Frontal cortex (tissue), 4 donors: ENCODE measurements at places on chromosomes 13 and 19.

DNA sequence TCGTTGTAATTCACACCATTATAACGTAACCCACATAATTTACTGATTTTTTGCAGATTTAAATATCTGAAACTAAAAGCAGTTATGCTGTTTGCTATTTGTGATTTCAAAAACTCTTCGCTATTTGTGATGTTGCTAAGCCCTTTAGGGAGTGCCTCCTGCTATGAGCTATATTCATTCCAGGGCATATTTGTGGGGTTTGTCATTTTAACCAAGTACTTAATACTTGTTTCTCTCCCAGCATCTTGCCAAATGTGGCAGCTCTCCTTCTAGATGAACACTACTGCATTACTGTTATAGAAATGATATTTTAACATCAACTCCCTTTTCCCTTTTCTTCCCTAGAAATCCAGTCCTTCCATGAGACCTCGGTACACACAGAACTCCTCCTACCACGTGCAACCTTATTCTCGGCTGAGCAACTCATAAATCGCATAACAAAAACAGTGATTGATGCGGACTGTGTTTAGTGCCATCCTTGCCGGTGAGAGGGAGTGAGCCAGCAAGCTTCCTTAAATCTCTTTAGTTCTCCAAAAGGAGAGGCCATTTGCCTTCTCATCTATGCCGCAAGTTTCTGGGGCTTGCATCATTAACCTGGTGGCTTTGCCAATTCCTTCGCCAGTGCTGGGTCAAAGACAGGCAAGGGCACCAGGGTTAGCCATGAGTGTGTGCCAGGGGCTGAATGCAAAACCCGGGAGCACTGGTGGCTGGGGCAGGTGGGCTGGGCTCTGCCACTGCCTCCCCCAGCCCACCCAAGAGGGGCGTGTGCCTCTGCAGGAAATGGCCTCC, 33.4 kb downstream of the RFX2 start:
- no peak for DNase-seq

DNA sequence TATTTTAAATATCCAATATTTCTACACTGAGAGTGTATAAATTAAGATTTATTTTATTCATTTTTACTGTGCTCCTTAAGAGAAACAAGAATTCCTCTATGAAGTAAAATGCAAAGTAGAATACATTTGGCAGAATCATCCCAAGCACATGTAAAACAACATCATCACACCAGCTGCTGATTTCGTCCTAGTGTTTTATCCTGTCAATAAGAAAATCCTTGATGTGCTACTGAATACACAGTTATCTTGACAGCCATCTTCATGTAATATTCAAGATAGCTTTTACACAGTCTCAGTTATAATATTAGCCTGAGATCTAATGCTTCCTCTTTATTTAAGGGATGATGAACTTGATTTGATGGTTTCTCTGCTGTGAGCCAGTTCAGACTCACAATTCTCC, 282.4 kb downstream of the MZT1 start:
- no peak for DNase-seq

GRCh38 chr19:11451871-11452619, 16.6 kb downstream of the PRKCSH start:
- DNase-seq = peak; percentile 47

DNA sequence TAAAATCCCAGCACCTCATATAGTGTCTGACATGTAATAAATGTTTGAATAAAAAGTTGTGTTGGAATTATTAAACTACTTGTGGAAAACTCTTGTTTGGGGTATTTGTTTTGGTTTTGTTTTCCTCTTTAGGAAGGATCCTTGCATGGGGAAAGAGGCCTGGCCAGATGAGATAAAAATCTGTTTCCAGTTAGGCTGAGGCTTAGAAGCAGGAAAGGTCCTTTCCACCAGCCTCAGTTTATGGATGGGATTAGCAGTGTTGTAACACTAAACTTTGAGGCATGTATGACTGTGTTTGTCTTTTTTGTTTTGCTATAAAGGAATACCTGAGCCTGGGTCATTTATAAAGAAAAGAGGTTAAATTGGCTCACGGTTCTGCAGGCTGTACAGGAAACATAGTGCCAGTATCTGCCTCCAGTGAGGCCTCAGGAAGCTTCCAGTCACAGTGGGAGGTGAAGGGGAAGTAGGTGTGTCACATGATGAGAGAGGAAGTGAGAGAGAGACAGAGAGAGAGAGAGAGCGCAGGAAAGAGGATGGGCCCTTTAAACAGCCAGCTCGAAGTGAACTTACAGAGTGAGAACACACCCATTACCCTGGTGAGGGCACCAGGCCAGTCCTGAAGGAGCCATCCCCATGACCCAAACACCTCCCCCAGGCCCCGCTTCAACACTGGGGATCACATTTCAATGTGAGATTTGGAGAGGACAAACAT, 21.6 kb downstream of the SPATA13 start:
- no peak for DNase-seq

DNA sequence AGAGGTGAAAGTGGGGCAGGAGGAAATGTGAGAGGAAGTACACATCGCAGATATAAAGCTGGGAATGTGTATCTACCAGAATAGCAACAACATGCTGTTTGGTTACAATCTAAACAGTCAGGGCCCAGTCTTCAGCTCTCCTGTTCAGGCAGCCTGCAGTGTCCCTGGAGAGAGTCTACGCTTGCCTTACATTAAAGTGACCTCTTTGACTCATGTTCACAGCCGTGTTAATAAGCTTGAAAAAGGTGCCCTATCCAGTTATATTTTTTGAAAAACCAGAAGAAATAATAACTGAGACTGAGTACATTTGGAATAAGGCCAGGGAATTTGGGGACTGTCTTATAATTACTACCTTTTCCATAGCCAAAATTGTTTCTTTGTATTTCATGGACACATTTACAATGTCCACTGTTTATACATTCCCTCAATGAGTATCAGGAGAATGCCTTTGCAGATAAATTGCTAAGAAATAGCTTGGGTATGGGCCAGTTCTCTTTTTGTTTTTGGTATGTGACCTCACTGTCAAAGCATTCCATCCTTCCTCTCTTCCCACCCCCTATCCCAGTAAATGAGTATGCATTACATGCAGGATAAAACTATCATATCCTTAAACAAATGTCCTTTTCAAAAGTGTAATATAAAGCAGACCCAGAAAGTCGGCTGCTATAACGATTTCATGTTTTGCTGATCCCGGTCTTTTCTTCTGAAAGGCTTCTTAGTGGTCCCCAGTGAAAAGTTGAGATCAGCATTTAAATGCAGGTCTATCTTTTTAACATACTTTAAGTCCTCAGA, 82.6 kb downstream of the PCDH9 start:
- DNase-seq = no peak

DNA sequence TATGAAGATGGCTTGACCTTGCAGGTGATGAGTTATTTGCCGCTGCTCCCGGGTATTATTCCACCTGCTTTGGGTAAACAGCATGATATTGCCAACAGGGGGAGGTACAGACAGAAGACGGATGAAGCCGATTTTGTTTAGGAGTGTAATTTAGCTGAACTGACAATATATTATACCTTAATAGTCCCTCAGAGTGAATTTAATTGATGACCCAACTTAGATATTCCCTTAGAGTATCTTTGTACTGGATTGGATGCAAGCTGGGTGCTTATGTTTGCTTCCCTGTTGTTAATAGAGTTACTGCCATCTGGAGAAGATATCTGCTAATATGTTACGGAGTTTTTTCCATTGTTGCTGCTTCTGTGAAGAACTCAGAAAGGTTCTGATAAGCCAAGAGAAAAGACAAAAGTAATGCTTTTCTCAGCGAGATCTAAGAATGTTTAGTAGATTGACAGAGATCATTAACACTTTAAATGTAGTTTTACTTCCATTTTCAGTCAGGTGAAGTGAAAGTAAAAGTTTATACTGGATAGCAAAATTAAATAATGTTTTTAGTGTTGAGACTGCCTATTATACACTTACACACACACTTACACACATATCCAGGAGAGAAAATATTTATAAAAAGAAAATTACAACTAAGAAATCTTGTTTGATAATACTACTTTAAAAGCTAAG, 2220.8 kb upstream of the PCDH20 start:
- no peak for DNase-seq

GRCh38 chr13:40688781-40689180, 22.3 kb upstream of the FOXO1 start:
- no peak for DNase-seq

DNA sequence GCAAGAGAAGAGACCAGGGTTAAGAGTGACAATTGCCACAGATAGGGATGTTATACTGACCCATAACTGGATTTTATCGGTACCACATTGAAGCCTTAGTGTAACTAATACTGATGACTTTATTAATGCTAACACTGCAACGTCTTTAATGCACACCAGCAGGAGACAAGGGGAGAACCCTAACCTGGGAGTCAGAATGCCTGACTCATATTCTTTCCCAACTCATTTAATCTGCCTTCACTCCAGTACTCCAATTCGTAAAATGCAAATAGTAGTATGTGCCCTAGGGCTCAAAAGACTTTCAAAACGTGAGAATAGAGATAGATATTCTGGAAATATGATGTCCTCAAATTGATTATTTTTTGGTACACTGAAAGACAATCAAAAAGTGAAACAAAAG, 62.4 kb downstream of the GPC6 start:
- DNase-seq = no peak

GRCh38 chr19:4007021-4007835, at the start of gene PIAS4:
TSS of gene PIAS4 (plus strand) at chr19:4007736. CDS start at chr19:4007761, 25 bp downstream.
- DNase-seq = peak; percentile 99

DNA sequence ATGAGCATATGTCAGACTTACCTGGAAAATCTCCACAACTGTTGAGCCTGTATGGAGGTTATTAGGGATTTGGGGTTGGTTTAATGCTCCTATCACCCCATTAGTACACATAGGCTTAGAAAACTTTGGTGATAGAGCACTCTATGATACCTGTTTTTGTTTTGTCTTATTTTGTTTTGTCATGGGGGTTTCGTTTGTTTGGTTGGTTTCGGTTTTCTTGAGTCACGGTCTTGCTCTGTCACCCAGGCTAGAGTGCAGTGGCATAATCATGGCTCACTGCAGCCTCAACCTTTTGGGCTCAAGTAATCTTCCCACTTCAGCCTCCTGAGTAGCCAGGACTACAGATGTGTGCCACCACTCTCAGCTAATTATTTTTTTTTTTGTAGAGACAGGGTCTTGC, 70.0 kb downstream of the MZT1 start:
- DNase-seq = no peak

DNA sequence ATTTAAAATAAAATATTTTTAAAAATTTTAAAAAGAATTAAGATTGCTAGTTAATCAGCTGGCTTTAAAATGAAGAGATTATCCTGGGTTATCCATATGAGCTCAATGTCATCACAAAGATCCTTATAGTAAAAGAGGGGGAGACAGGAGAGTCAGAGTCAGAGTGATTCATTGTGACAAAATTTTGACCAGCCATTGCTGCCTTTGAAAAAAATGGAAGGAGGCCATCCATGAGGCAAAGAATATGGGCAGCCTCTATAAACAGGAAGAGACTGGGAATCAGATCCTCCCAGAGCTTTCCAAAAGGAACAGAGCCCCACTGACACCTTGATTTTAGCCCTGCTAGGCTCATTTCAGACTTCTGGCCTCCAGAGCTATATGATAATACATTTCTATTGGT, 9.3 kb upstream of the RUBCNL start:
- no peak for DNase-seq

DNA sequence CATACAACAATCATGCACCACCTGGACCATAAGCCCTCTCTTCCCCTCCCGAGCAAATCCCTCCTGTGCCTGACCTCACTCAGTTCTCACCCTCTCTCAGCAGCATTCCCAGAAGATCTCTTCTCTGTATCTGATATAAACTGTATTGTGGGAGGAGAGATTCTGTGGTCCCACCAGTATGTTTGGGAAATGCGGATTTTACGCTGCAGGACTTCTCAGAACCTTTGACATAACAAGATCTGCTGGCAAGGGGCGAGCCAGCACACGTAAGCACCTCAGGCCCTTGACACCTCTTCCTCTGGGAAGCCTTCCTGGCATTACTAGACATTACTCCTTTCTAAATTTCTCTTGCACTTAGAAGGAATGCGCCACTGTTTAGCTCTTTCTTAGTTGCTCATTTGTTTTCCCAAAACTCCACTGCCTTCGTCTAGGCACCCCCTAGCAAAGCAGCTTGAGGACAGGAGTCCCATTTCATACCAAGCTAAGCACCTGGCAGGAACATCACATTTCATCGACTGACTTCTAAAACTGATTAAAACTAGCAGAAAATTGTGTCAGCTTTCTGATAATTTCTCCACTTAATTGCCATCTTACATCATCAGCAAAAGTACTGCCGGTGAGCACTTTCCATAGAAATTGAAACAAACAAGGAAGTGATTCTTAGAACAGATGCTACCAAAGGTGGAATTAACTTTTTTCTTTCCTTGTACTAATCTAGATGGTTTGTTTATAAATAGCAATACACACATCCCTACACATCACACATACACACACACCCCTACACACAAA, 63.2 kb downstream of the CCDC70 start:
- DNase-seq = no peak

DNA sequence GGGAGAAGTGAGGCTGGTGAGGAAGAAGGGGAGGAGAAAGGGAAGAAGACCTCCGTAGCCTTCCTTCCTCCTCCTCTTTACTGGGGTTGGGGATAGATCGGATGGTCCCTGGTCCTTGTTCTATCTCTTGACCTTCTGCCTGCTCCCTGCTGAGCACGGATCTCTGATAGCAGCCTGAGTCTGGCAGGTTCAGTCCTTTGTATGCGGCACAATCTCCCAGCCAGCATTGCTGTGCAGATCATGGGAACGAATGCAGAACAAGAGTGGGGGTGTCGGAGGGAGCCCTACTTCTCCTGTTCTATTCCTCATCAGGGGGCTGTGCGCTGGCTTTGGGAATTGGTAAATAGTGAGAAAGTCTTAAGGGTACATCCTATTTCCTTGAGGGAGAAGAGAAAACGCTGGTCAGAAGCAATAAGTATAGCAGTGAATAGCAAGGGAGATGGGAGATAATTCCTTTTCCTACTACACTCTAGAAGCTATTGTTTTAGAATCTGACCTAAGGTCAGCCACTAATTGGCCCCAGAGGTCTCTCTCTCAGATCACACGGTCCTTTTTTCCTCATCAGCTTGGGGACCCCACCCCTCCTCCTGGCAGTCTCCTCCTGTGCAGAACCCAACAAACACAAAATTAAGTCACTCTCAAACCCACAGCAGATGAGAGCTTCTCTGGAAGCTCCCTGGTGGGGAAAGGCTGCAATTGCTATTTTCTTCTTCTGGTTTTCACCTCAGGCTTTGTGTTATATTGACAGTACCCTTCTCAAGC, 41.0 kb downstream of the KL start:
- no peak for DNase-seq

DNA sequence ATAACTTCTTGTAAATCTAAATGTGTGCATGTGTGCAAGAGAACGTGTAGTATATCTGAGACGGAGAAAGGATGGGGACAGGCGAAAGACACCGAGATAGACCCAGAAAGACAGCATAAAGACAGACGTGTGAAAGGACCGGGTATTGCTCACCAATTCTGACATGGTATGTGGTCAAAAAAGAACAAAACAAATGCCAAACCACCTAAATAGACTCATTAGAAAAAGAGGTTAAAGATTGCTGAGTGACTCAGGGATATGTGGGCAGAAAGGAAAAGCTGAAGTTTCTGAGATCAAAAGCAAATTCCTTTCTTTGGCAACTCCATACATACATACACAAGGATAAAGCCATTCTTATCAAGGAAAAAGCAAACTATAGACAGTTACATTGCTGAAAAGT, 179.7 kb upstream of the TSC22D1 start:
- DNase-seq = no peak
